ENCODE measurements at places on chromosomes 4 and X.

GRCh38 chrX:74534569-74535038 lies 79.8 kb downstream of the RLIM start:
- peak; percentile 72 for DNase-seq

GRCh38 chr4:25092139-25092538 lies 61.4 kb upstream of the LGI2 start:
- no peak for DNase-seq

- no peak for DNase-seq
These were observed 79.0 kb downstream of the CPE start for GRCh38 chr4:165457793-165458192.

- DNase-seq: no peak
These were observed 46.0 kb upstream of the CLNK start for GRCh38 chr4:10730590-10730989.

DNA sequence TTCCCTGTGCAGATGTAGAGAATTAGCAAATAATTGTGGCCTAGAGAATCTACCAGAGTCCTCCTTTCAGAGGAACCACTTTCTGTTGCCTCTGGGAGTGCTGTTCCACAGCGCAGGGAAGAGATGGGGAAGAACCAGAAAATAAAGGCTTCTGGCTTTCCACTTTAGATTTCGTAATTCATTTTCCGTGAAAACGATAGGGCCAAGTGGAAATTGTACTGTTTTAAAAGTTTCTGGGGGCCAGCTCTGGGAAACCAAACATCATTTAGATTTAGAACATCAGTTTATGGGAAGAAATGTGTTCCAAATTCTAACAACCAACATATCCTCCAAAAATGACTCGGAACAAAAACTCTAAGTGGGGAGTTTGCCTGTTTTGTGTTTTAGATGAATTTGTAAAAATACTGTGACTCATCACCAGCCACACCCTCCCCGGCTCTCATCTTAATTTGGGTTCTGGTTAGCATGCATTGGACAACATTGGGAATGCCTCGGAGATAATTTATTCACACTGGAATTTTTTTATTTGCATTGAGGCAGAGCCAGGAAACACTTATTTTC lies 65.2 kb upstream of the LNX1 start:
- peak; percentile 44 for DNase-seq

DNA sequence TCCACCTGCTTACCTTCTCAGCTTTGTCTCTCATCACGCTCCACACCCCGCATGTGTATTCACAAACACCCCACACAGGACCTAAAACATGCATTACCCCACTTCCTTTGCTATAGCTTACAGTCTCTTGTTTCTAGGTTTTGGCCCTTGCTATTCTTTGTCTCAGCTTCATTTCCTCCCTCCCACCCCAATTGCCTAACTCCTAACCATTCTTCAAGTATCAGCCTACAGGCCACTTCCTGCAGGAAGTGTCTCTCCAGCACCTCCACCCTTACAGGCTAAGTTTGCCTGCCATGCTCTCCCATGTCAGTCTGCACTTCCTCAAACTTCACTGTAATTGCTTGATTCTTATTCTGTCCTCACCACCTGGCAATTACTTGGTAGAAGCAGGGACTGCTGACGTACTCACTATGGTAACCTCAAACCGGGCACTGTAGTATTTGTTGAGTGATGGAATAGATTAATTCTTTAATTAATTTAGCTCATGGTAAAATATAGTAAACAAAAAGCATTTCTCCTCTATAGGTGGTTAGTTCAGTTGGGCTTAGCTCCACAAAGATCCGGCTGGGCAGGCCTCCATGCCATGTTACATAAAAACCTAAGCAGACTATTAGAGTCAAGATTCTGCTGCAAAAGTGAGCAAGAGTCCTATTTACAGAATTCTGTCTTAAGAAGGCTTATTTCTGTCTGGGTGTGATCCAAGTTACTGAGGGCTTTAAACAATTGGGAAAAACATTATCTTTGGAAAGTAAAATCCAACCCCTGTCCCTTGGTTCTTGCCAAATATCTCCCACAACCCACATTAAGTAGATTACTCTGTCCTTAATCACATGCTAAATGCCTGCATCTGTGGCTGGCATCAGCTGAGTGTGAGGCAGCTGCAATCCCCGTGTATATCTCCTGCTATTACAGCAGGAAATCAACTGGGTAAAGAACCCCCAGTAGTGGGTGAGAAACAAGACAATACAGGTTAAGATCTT lies 124.7 kb upstream of the CPEB2 start:
- no peak for DNase-seq

DNA sequence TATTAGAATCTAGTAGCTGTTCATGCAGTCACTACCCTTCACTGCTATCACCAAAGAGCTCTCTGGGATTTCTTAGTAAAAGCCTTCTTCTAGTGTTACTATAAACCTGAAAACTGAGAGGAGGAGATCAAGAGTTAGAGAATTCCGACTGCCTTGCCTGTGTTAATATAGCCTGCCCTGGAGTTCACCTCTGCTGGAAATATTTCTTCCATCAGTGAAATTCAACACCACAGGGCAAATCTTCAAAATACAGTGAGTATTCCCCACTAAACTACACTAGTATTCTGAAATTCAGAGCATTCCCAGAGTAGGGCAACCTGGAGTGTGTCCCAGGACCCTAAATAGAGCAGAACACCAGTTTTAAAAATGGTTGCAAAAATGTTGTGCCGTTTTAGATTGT lies 301.1 kb downstream of the ARHGAP24 start:
- DNase-seq: no peak

- peak; percentile 76 for DNase-seq
These were observed 8.1 kb upstream of the DTHD1 start for GRCh38 chr4:36273276-36273675.

DNA sequence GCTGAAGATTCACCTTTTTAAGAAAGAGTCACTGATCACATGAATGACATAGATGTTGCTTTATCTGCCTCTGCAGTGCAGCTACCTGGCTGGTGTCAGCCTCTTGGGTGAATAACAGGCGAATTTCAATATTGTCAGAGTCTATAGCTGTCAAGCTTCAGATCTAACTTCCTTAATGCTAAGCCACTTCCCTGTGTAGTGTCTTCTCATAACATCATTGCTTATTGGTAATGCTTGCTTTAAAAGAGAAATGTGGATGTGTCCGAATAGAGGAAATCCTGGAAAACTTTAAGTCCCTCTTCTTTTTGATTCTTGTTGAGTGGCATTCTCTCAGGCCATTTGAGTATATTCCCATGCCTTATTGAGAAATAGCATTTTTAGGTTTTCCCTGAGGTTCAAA lies 7.3 kb upstream of the IGFBP7 start:
- DNase-seq: no peak

GRCh38 chrX:66680451-66680850 lies 41.6 kb upstream of the EDA2R start:
- DNase-seq: peak; percentile 39

- DNase-seq: no peak
These were observed 128.4 kb downstream of the SH3RF1 start for GRCh38 chr4:169142391-169142790.

DNA sequence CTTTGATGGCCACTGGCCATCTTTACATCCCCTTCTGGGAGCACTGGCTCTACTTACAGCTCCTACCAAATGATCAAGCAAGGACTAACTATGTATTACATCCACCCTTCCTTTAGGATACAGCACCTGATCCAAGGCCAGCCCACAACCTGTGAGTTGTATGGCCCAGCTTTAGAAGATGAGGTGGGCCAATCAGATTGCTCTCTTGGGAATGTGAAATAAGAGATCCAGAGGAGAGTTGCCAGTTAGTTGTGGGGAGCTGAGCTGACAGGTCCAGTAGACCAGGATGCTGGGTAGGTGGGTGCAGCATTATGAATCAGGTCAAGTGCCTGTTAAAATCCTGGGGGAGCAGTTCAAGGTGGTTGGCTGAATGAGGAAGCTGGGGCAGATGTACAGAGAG lies 111.5 kb downstream of the GNL3L start:
- DNase-seq: no peak

All from ELR (cell line).